Fibroblast of skin of back (primary cell): ENCODE measurements at places on chromosomes 5 and 9.

DNA sequence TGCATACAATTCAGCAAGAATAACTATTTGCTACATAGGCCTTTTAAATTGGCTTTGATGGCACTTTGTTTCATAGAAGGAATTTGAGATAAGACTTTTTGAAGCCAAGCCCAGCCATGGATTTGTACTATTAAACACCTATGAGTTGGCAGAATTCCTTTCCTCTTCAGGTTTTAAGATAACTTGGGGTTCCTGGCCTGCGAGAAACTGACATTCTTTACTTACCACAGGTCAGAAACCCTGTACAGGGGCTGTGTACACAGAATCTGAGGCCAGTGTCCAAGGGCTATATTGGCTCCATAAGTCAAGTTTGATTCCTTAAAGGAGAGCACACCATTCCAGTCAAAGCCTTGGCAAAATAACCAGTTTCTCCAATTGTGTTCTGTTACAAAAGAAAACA, 10.8 kb upstream of the BTNL3 start:
- no peak for DNase-seq

DNA sequence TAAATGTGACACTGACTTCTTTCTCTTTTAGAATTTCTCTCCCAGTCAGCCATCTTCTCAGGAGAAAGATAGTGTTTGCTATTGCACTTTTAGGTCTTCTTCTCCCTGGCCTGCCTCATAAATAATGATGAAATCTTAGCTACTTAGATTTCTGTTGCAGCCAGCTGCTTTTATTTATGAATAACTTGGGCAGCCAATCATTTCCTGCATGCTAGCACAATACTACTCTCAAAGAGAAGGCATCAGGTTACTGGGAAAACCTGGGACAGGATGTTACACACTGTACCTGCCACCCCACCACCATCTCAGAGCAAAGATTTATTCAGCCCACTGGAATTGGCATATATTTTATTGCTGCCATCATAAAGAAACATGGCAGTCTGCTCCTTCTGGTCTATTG, 266.6 kb downstream of the PRELID2 start:
- DNase-seq = no peak

DNA sequence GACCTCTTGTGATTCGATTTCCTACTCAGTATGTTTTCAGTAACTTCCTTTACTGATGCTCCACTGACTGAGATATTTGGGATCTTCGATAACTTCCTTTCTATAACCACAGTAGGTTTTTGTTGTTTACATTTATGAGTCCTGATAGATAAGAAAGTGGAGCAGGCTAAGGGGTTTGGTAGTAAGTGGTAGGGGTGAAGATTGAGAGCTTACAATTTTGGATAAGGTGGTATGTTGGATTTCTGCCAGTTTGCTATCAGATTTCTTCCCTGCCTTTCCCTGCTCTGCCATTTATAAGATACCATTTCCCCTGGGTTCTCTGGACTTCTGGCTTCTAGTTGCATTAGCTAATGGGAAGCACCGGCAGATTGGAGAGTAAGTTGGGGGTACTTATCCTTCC, 7.9 kb upstream of the NDUFS4 start:
- no peak for DNase-seq

GRCh38 chr9:81112627-81113452, 576.5 kb downstream of the TLE1 start:
- DNase-seq = no peak

- peak; percentile 22 for DNase-seq
Measured at GRCh38 chr9:84331119-84331809, 9.3 kb downstream of the SLC28A3 start.

DNA sequence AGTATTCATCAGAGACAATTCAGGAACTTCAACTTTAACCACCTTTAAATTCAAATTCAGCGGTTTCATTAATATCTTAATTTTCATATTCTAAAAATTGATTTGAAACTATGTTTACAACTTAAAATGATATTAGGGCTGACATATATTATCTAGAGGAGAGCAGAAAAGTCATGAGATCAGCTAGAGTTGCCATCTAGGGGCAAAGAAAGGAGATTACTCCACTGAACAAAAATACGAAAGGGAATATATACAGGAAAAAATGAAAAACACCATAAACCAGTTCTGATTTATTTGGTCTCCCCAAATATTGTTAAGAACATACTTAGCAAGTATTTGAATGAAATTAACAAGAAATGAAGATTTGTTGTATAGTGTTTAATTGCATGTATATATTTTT, 946.3 kb downstream of the DTWD2 start:
- DNase-seq = no peak

DNA sequence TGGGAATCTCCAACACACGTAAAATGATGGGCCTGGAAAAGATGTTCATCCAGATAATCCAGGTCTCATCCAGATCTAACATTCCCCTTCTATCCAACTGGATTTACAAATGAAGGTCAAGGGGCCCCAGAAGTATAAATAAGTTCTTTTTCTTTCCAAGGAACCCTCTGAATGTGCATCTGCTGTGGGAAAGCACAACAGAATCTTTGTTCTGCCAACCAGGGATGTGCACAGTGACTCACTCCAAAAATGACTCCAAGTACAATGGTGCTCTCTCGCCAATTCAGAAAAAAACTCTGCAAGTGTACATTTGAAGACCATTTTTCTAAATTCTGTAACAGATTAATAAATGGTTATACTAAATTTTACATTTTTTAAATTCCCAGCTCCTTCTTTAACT, 12.4 kb downstream of the RAPGEF6 start:
- peak; percentile 24 for DNase-seq

- no peak for DNase-seq
Measured at GRCh38 chr9:71676460-71676859, 91.9 kb downstream of the CEMIP2 start.

- DNase-seq = no peak
Measured at GRCh38 chr5:16780325-16780724, 155.8 kb downstream of the MYO10 start.

DNA sequence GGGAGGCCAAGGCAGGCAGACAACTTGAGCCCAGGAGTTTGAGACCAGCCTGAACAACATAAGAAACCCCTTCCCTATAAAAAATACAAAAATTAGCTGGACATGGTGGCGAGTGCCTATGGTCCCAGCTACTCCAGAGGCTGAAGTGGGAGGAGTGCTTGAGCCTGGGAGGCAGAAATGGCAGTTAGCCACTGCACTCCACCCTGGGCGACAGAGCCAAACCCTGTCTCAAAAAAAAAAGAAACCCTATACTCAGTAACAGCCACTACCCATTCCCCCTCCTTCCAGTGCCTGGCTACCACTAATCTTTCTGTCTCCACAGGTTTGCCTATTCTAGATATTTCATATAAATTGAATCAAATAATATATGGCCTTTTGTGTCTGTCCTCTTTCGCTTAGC, 14.3 kb upstream of the SIL1 start:
- no peak for DNase-seq

DNA sequence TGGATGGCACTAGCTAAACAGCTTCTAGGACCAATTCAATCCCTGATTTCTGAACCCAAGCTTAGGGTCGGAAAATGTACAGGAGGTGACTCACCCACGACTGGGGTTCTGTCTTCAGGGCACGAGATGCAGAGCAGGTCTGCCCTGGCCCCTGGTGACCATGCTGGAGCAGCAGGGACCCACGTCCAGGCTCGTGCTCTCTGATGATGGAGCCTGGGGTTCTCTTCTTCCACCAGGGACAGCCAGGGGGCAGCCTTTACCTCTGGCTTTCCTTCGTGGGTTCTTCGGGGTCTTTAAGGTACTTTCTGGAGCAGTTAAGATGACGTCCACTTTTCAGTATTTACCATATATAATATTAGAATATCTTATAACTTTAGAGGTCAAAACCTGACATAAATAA, 2.1 kb downstream of the CFAP77 start:
- DNase-seq = peak; percentile 21

DNA sequence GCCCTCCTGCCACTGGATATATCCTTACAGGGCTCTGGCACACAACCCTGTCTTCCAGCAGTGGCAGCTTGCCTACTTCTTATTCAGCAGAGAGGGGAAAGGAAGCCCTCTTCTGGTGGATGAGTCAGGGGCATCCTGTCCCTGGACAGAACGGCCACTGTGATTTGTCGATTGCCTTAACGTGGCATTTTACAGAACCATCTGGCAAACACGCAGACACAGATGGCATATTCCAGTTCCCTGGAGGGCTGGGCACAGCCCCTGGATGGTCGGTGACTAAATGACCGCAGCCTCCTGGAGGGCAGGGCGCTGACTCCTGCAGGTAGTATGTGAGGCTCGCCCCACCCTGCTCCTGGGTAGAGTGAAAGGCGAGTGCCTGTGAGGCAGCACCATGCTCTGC, 62.1 kb downstream of the DCP2 start:
- DNase-seq = peak; percentile 53

- no peak for DNase-seq
Measured at GRCh38 chr9:21804331-21804730, 1.9 kb downstream of the MTAP start.

GRCh38 chr5:71573591-71573990, 13.5 kb upstream of the MCCC2 start:
- no peak for DNase-seq

DNA sequence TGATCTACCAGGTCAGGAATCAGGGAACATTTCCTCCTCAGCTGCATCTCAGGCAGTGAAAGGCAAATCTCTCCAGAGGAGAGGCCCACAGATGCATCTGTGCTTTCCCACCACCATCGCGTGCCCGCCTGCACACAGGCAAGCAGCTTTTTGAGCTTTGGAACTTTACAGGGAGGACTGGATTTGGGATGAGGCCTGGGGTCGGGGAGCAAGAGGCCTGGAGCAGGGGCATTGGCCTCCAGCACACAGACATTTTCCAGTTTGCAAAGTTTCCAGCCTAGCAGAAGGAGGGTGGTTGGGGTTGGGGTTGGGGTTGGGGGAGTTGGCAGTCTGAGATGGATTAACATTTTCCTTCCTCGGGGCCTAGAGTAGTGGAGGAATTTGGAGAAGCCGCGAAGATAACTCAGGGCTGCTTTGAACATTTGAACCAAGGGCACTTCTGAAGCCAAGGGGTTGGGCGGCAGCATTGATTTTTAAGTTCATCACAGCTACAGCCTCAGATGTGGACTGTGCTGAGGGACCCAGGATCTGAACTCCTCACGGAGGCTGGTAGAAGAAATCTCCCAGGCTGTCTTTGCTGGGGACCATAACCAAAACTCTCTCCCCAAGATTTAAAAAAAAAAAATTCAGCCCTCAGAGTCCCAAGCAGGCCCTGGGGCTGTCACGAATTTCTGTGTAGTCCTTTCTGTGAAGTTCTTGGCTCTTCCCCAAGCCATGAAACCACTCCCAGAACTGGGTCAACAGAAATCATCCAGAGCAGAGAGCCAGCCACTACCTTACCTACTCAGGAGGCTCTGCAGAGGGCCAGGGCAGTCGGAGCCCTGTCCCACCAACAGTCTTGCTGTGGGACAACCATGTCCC, 25.6 kb downstream of the C5orf15 start:
- no peak for DNase-seq

- DNase-seq = no peak
Measured at GRCh38 chr9:98171176-98171925, 21.1 kb downstream of the CORO2A start.

GRCh38 chr9:133120501-133121197, 391 bp downstream of the RALGDS start:
- DNase-seq = no peak

GRCh38 chr9:91374939-91375338, 13.2 kb upstream of the AUH start:
- DNase-seq = peak; percentile 81

GRCh38 chr5:160516696-160517530, 95.3 kb downstream of the PTTG1 start:
- DNase-seq = no peak

- DNase-seq = no peak
Measured at GRCh38 chr5:79785983-79786382, 96.3 kb downstream of the CMYA5 start.

DNA sequence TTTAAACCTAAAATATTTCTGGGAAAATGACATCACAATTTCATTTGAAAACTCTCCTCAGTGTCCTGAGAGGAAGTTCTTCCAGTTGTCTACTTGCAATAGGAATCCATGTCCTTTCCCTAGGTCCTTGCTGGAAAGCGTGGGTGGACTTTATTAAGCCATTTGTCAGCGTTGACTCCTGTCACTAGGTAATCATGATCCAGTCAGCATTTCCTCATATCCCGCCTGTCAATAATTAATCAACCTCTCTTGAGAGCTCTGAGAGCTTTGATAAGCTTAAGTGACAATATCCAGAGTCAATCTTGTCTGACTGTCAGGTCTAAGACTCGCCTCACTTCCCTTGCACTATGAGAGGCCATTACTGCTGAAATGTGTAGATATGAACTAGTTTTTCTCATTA, 107.2 kb upstream of the SLIT3 start:
- no peak for DNase-seq

DNA sequence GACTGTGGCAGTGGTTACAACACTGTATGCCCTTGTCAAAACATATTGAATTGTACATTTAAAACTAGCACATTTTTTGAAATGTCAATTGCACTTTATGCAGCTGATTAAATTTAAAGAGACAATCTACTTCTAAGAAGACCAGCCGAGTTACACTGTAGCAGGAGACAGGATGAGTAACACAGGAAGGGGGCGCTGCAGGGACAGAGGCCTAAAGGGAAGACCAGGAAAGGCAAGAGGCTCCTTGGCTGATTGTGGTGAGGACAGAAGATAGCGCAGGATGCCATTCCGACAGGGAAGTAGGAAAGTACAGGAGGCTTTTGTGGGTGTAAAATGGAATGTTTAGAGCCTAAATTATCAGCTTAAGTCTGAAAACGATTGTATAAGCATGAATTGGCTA, 28.2 kb upstream of the PPP2R2B start:
- DNase-seq = no peak

- no peak for DNase-seq
Measured at GRCh38 chr5:10243660-10244240, 5.9 kb downstream of the ATPSCKMT start.

GRCh38 chr9:100440071-100440470, 13.1 kb downstream of the MSANTD3 start:
- peak; percentile 42 for DNase-seq
